ENCODE measurements at places on chromosomes 2 and 18.

DNA sequence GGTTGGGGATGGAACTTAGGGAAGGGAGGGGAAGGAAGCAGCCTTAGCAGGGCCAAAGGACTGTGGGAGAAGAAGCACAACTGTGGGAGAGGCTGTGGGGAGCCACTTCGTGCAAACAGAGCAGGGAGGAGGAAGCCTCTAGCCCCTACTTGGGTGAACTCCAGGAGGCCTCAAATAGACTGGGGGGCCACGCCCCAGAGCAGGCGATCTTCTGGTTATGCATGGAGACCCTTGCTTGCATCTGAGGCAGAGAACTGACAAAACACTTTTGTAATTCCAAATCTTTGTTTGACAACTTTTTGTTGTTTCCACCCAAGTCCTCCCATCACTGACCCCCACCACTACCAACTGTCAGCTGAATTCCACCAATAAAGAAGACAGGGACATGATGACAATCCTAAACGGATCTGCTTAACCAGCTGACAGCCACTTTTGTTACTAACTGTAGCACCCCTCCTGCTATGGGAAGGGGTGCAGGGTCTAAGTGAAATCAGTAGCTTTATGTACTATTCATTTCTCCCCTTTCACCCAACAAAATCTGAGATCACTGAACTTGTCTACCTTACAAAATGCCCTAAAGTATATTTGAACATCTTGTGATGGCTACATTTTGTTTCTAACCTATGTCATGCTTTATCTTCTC, 80.5 kb upstream of the CPO start:
- no peak for DNase-seq

- DNase-seq: no peak
Measured at GRCh38 chr2:12684471-12684936, 32.2 kb upstream of the TRIB2 start.

DNA sequence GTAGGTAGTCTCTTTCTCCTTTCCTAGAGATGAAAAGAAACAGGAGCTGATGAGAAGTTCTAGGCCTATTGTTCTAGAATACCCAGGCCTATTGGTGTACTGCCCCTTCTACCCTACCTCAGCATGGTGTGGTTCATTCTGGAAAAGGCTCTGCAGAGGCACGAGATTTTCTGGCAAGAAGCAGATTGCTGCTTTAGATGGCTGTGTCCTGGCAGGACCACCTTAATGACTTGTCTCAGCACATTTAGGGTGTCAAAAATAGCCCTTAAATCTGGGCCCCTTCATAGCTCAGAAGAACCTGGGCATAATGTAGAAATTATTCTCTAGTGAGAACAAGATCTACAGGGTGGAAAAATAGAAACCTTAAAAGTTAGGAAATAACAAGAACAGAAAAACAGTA, 87.9 kb downstream of the BCL2L11 start:
- no peak for DNase-seq

GRCh38 chr2:88697370-88698026, 6.0 kb downstream of the RPIA start:
- no peak for DNase-seq

GRCh38 chr2:46134531-46135227, 162.5 kb upstream of the EPAS1 start:
- DNase-seq: no peak

GRCh38 chr2:24925815-24926214, 5.8 kb upstream of the ADCY3 start:
- DNase-seq: no peak

- no peak for DNase-seq
Measured at GRCh38 chr2:218344090-218344754, 12.4 kb upstream of the CATIP start.

GRCh38 chr2:55156326-55156725, 75.8 kb downstream of the CLHC1 start:
- DNase-seq: no peak

- DNase-seq: no peak
Measured at GRCh38 chr2:40039549-40039948, 260.5 kb upstream of the THUMPD2 start.

GRCh38 chr2:161172901-161173540, 12.8 kb downstream of the TANK start:
- no peak for DNase-seq

DNA sequence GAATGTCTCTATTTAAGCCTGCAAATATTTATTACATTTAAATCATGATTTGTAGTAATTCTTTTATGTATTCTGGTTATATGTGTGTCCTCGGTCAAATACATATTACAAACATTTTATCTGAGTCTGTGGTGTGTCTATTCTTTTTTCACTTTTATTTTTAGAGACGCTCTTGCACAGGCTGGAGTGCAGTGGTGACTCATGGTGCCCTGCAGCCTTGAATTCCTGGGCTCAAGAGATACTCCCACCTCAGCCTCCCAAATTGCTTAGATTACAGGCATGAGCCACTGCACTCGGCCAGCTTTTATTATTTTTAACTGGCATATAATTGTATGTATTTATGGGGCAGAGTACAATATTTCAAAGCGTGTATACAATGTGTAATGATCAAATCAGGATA, 47.5 kb downstream of the ARID5A start:
- DNase-seq: no peak

- no peak for DNase-seq
Measured at GRCh38 chr2:38788306-38788705, 10.3 kb downstream of the GEMIN6 start.

GRCh38 chr2:164899121-164899520, 56.2 kb downstream of the SLC38A11 start:
- no peak for DNase-seq

DNA sequence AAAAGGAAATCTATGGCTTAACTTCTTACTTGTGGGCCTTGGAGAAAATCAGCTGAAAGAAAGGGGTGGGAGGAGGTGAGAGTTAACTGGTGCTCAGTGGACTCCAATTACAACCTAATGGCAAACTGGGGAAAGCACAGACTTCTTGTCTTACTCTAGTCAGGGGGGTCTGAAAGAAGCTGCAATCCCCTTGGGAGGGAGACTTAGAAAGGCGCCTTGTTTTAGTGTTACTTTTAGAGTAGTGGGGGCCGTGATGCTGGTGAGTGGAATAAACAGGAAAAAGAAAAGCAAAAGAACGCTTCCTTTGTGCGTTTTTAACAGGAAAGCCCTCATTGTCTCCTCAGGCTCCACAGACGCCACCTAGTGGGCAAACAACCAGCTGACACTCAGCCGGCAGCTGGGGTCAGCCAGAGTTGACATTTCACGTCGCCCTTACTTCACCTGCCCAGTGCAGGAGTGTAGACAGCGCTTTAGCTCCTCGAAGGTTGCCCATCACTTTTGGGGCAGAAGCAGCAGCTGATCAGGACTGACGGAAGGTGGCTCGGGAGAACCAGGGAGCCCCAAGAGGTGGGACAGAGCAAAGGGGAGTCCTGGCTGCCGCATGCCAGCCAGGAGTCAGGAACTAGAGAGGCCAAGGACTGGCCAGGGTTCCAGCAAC, 55.9 kb upstream of the GORASP2 start:
- peak; percentile 72 for DNase-seq

DNA sequence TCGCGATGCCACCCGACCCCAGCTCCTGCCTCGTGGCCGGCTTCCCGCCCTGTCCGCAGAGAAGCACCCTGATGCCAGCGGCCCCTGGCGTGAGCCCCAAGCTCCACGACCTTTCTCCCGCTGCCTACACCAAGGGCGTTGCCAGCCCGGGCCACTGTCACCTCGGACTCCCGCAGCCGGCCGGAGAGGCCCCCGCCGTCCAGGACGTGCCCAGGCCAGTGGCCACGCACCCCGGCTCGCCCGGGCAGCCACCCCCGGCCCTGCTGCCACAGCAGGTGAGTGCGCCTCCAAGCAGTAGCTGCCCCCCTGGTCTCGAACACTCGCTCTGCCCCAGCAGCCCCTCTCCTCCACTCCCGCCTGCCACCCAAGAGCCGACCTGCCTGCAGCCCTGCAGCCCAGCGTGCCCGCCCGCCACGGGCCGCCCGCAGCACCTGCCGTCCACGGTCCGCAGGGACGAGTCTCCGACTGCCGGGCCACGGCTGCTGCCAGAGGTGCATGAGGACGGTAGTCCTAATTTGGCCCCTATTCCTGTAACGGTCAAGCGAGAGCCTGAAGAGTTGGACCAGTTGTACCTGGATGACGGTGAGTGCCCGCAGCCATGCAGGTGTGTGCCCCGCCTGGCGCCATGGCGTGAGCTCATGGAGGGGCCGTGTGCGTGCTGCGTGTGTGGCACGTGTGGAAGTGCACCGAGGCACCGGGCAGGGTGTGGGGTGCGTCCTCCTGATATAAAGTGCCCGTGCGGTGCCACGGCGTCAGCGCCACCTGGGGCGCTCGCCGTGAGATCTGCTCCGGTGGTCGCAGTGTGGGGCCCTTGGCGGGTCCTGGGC, 90.8 kb downstream of the NFATC1 start:
- no peak for DNase-seq

DNA sequence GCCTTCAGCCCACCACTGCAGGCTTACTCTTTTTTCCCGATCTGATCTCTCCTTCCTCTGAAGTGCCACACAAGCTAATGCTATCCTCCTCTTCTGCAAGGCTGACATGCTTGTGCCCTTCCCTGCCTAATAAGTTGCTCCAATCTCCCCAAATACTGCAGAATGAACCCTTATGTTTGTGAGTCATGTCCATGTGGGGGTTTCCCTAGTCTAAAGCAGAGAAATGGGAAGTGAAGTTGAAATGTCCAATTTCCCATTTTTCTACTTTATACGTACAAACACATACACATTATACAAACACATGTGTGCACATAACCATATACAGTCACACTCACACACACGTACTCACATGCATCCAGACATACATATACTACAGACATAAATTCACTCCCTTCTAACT, 288.1 kb upstream of the CELF4 start:
- no peak for DNase-seq

- no peak for DNase-seq
Measured at GRCh38 chr2:3972377-3972776, 269.0 kb downstream of the DCDC2C start.

DNA sequence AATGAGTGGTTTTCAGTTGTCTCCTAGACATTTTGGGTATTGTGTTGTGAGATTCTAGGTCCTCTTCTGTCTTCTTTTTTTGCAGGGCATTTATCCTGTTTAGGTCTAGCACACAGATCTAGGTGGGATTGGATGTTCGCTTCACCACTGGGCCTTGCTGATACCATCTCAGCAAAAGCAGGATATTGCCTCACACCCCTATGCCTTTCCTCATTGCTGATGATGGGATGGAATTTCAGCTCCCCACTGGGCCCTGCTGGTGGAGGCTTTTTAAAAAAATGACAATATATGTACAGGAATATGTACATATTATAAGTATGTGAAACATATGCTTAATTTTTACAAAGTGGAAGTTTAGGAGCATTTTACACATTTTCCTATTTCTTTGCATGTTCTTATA, 5.4 kb upstream of the TOGARAM2 start:
- no peak for DNase-seq

- DNase-seq: no peak
Measured at GRCh38 chr2:47056868-47057686, 98.0 kb downstream of the STPG4 start.

GRCh38 chr2:31233231-31233630, 721 bp upstream of the EHD3 start:
- DNase-seq: no peak

GRCh38 chr18:199768-200167, 41.4 kb downstream of the USP14 start:
- DNase-seq: no peak

DNA sequence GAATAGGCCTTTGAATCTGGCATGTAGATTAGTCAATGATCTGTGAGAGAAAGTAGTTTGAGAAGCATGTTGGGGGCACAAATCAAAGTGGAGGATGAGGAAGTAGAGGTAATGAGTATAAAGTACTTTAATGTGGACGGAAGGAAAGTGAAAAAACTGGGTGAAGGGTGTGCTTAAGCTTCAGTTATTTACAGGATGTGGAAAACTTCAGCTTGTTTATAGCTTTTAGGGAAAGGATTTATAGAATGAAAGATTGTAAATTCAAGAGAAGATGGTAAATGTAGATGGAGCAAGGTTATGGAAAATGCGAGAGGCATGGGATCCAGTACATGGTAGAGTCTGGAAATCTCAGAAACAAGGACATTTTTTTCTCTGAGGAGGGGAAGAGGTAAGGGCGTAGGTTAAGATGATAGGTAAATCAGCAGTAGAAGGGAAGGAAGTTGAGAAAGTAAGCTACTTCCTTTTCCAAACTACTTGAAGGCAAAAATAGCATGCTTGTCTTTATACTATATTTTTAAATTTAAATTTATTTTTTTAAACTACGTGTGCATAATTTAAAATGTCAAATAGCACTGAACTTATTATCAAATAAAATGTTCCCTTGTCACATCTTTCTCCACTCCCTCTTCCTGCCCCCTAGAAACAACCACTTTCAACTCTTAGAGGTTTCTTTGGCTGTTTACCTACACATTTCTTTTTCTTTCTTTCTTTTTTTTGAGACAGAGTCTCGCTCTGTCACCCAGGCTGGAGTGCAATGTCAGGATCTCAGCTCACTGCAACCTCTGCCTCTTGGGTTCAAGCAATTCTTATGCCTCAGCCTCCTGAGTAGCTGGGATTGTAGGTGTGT, 8.5 kb downstream of the FAM117B start:
- DNase-seq: no peak

DNA sequence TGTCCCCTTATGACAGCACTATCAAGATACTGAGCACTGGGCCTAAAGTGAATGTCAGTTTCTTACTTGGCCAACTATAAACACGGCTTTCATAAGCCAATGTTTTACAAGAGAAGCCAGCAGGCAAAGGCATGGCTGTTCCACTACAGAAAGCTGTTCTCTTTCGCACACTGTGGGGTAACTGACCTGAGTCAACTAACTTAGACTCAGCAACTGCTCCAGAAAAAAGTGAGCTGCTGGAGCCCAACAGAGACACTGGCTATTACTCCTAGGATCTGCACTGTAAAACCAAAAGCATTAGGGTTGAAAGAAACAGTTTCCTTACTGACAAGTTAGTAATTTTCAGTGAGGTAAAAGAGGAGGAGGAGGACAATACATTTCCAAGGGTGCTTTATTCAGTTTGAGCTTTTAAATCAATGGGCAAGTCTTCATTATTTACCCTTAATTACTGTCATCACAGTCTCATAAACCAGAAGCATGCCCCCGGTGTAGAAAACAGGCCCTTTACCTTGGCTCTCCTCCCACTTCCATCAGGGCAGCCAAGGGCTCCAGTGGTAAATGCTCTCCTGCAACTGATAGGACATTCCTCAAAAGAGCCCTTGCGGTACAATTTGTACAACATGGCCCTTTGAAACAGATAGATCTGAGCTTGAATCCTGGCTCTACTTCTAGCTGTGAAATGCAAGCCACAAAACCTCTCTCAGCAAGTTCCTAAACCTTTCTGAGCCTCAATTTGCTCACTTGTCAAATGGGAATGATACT, 275.7 kb downstream of the PDE11A start:
- DNase-seq: no peak

All from stimulated activated CD8-positive, alpha-beta memory T cell treated with anti-CD3 and anti-CD28 coated beads, Interleukin-2, amount 100 ng/mL, for 48 hours (primary cell).